ENCODE measurements at places on chromosomes 13 and 19.
A peak's percentile ranks its signal among the peaks of the same experiment; 100 is the strongest.

- DNase-seq = no peak
Observed at GRCh38 chr13:41345165-41345913, 34.3 kb downstream of the NAA16 start.

DNA sequence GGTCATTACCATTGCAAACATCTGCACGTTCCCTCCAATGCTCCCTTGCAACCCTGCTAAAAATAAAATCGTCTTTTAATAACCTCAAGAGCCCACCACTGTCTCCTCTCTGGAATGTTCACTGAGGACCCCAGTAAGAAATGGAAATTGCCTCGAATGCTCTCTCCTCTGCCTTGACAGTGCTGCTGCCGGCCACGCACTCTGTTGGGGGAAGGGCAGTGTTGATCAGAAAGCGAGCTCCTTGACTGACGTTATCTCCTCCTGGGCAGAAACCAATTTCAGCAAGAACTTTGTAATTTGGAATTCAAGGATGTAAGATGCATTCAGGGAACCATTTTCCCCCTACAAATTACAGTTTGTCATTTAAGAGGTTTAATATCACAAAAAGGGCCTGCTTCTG, 718.5 kb downstream of the UQCRFS1 start:
- DNase-seq = no peak

- DNase-seq = no peak
Observed at GRCh38 chr19:15864824-15865223, 33.0 kb downstream of the CYP4F2 start.

- peak; percentile 19 for DNase-seq
Observed at GRCh38 chr13:60509601-60510386, 112.8 kb downstream of the TDRD3 start.

DNA sequence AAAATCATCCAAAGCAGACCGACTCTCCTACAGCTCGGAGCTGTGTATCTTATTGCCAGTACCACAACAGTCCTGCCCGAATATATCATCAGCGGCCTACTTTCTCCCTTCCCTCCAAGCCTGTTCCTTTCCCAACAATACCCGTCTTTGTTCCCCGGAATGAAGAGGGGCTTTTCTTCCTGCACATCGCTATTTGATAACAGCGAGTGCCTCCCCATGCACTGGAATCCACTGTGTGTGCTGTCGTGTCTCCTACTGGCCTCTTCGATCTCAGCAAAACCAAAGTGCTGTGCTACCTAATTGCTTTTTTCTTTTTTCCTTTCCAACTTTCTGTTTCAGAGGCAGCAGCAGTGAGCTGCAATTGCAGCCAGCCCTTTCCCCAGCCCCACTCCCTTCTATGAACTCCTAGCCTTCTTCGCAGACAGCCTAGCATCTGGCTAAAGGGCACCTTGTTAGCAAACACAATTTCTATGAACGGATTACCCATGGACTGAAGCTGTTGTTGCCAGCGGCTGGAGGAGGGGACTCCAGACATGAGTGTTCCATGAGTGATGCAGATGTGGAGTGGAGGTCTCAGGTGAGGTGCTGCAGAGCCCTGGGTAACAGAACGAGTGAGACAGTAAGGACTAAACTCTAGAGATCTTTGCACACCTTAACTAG, 43.4 kb downstream of the EFNB2 start:
- DNase-seq = no peak

DNA sequence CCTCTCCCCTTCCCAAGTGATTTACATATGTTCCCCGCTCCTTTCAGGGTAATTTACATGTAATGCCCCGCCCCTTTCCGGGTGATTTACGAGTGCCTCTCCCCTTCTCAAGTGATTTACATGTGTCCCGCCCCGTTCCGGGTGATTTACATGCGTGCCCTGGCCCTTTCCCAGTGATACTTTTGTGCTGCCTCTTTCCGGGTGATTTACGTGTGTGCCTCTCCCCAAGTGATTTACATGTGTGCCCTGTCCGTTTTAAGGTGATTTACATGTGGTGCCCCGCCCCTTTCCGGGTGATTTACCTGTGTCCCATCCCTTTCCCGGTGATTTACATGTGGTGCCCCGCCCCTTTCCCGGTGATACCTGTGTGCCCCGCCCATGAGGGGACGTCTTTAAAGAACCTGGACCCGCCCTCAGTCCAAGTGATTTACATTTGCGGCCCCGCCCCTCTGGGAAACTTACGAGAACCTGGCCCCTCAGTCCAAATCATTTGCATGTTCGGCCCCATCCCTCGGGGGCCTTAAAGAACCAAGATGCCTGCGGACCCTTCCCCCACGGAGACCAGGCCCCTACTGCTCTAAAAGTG, 559 bp upstream of the LENG9 start:
- DNase-seq = no peak

DNA sequence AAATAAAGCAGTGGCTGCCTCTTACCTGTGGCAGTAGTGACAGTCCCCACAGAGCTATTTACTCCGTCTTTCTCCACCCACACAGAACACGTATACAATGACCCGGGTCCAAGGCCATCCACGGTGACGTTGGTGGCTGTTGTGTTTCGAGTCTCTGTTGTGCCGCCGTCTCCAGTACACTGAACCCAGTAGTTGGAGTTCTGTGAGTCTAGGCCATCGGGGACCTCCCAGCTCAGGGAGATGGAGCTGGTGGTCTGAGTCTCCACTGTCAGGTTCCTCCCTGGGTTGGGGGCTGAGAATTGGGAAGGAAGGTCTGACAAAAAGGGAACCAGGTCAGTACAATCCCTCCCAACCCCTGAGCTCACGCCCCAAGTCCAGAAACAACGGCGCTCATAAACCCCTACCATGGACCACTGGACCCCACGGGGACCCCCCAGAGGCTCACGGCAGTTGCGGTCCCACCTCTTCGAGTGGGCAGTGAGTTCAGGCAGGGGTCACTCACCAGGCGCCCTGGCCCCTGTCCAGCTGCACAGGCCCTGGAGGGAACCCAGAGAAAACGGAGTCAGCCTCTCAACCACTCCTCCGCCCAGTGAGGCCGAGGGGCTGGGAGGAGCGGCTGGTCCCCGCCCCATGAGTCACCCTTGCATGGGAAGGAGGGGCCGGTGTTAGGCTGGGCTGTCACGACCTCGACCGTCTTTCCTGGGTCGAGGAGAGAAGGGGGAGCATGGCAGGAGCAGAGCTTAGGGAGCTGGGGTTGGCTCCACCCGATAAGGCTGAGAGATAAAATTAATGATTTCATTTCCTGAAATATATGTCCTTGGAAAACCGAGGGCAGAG, 2.4 kb downstream of the PTPRH start:
- DNase-seq = no peak

All from pulmonary artery endothelial cell (primary cell).